ENCODE measurements at places on chromosomes 4 and X. TPM values are rescaled to one million over a fixed set of nuclear protein-coding genes. Genes with fewer than 3 reads are reported as not detected.
A peak's percentile ranks its signal among the peaks of the same experiment; 100 is the strongest.

PCDH19 gene
- total RNA-seq, result 0.05 TPM

FGB gene
- not detected for total RNA-seq

DAPP1 gene
- 28.9 TPM for total RNA-seq

GRCh38 chr4:1337376-1337831 is 9.6 kb upstream of the UVSSA start:
- no peak for DNase-seq
- H3K36me3 ChIP-seq, result peaks cover 75% of the 10 kb centered on the region

DNA sequence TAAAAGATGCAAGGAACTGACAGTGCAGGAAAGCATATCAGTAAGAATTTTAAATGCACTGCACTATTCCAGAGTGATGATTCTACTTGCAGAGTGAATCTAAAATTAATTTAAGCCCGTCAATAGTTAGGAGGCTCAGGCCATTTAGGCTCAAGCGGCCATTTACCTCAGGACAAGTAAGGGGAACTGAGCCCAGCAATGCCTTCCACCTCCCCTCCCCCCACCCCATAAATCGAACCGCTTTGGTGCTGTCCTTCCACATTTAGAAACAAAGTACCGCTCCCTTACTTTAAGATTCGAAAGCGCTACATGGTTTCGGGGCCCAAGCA is 665 bp downstream of the RBM41 start:
- no peaks in the 10 kb centered on the region for H3K4me1 ChIP-seq
- no peaks in the 10 kb centered on the region for H3K27me3 ChIP-seq
- DNase-seq, result no peak
- peak overlapping the region; percentile 60 for H3K4me3 ChIP-seq
- H3K36me3 ChIP-seq, result peaks cover 14% of the 10 kb centered on the region

DNA sequence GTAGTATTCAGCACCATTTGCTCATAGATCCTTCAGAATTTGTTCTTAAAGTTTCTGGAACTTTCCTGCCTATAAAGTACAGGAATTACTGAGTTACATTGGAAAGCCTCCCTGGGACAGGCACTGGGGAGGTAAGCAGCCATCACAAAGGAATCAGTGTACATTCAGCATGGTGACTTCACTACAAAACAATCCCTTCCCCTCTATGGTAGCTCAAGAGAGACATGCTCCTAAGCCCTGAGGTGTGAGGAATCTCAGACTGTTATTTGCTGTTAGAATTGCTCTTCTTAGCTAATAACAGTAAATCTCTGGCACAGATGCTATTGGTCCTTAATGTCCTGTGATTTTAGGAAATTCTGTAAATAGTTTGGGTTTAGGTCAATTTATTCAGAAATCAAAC is 1898.0 kb upstream of the PCDH7 start:
- H3K4me1 ChIP-seq, result no peaks in the 10 kb centered on the region
- no peak overlapping the region for H3K4me3 ChIP-seq
- DNase-seq, result no peak
- H3K36me3 ChIP-seq, result no peaks in the 10 kb centered on the region
- H3K27me3 ChIP-seq, result no peaks in the 10 kb centered on the region

- no peaks in the 10 kb centered on the region for H3K36me3 ChIP-seq
- DNase-seq, result no peak
- H3K27ac ChIP-seq, result no peak overlapping the region
- no peaks in the 10 kb centered on the region for H3K4me1 ChIP-seq
- no peaks in the 10 kb centered on the region for H3K27me3 ChIP-seq
Observed at GRCh38 chrX:68299898-68300297, 133.4 kb downstream of the OPHN1 start.

- no peaks in the 10 kb centered on the region for H3K4me1 ChIP-seq
- no peak overlapping the region for H3K27ac ChIP-seq
- no peak overlapping the region for H3K4me3 ChIP-seq
Observed at GRCh38 chr4:159070742-159071141, 32.1 kb upstream of the RAPGEF2 start.

Data from naive thymus-derived CD4-positive, alpha-beta T cell (primary cell).